ENCODE measurements at places on chromosomes 1 and 21. TPM values are rescaled to one million over a fixed set of nuclear protein-coding genes. Genes with fewer than 3 reads are reported as not detected.

DNA sequence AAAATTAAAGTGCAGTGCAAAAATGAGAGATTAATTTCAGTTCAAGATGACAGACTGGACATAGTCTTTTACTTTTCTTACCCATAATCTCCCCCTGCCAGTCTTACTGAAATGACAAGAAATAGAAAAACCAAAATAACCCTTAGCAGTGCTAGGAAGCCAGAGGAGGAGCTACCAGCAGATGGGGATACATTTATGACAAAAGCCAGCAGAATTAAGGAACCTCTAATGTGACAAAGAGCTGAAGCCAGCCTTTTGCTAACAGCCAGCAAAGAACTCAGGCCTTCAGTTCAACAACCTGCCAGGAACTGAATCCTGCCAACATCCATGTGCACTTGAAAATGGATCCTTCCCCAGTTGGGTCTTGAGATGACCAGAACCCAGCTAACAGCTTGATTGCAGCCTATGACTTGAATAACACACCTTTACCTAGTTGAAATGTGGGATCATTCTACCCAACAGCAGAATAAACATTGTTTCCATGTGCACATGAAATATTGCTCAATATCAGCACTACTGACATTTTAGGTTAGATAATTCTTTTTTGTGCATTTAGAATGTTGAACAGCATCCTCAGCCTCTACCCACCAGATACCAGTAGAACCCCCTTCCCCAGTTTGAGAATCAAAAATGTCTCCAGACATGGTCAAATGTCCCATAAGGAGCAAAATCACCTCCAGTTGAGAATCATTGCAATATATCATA is 7.9 kb upstream of the TRAF5 start:
- DNase-seq: no peak

- DNase-seq: no peak
Observed at GRCh38 chr21:15732290-15732995, 2.7 kb downstream of the USP25 start.

DNA sequence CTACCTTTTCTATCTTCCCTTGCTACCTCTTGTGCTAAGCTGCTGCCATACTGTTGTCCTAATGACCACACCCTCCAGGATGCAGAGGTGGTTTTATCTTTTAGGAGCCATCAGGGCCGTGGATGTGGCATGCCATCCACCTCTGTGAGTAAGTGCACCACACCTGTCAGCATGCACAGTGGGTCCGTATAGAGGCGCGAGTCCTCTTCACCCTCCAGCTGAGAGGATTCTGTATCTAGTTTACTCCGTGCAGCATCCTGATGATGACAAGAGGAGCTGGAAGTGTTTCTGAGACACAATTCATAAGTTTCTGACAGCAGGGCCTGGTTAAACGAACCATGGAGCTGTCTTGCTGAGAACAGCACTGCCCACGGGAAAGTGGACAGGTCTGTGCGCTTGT is 11.2 kb downstream of the FAM3B start:
- DNase-seq: no peak

DNA sequence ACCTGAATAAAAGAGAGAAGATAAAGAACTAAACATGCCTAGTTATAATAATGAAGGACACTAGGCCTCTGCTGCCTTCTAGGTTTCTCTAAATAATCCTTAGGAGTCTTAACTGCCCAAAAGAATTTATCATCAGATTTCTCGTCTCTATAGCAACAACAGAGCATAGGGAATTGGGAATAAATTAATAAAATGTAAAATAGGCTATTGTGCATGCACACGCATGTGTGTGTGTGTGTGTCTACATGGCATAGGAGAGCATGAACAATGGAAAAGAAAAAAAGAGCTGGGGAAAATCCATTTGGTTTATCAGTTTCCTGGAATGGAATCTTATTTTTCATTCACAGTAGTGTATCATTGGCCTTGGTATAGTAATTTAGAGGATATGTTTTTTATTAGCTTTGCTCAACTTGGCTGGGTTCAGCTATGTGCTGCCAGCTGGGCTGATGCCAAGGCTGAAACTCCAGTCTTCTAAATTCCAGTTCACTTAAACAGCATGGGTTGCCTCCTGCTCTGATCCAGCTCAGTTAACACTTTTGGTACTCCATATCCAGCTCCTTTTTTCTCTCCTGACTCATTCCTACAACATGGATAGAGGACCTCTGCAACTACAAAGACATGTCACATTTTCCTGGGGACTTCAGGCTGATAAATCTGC is 80.6 kb upstream of the SLFNL1 start:
- DNase-seq: no peak

GRCh38 chr21:36879827-36880226 is 86.6 kb downstream of the HLCS start:
- DNase-seq: no peak

Gene PTPN22
- total RNA-seq: 40.8 TPM

Gene KLHDC8A
- not detected for total RNA-seq
